ENCODE measurements at places on chromosomes 6 and 20. TPM values are rescaled to one million over a fixed set of nuclear protein-coding genes. Genes with fewer than 3 reads are reported as not detected.

The POM121L2 gene
- not detected for total RNA-seq

The TRIM15 gene
- not detected for total RNA-seq

The TGM3 gene
- not detected for total RNA-seq

The MCM9 gene
- total RNA-seq: 18.0 TPM

GRCh38 chr6:1076531-1077459 is 235.1 kb upstream of the FOXQ1 start:
- H3K36me3 ChIP-seq: peaks cover 3% of the 10 kb centered on the region
- H3K4me3 ChIP-seq: no peak overlapping the region
- H3K4me1 ChIP-seq: peaks cover 1% of the 10 kb centered on the region
- H3K27ac ChIP-seq: no peak overlapping the region
- H3K27me3 ChIP-seq: no peaks in the 10 kb centered on the region

GRCh38 chr6:55064711-55065420 is 109.4 kb upstream of the HCRTR2 start:
- DNase-seq: no peak
- no peaks in the 10 kb centered on the region for H3K4me1 ChIP-seq
- H3K4me3 ChIP-seq: no peak overlapping the region
- no peaks in the 10 kb centered on the region for H3K27me3 ChIP-seq
- H3K36me3 ChIP-seq: no peaks in the 10 kb centered on the region

GRCh38 chr6:119162134-119162775 is 83.8 kb upstream of the FAM184A start:
- H3K36me3 ChIP-seq: no peaks in the 10 kb centered on the region
- no peak for DNase-seq
- peaks cover 6% of the 10 kb centered on the region for H3K4me1 ChIP-seq
- no peaks in the 10 kb centered on the region for H3K27me3 ChIP-seq
- H3K4me3 ChIP-seq: no peak overlapping the region

GRCh38 chr6:121881974-121882667 is 446.7 kb downstream of the GJA1 start:
- peaks cover 10% of the 10 kb centered on the region for H3K4me1 ChIP-seq
- no peaks in the 10 kb centered on the region for H3K27me3 ChIP-seq

DNA sequence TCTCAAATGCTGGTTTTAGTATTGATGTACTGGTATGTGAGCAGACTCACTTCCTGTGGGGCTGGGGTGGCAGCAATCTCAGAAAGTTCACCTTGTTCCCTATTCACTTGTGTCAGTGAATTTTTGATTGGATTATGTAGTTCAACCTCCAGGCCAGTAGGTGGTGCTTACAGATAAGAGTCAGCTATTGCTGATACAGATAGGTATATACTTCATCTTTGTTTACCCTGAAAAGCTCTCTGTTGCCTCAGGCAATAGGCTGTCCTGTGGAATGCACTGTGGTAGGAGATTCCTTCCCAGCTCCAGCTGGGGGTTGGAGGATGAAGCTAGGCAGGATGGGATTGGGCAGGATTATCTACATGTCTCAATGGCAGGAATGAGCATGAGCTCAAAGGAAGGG is 851.2 kb upstream of the EYS start:
- peaks cover 11% of the 10 kb centered on the region for H3K36me3 ChIP-seq
- no peak for DNase-seq
- H3K4me3 ChIP-seq: no peak overlapping the region
- H3K27ac ChIP-seq: no peak overlapping the region

DNA sequence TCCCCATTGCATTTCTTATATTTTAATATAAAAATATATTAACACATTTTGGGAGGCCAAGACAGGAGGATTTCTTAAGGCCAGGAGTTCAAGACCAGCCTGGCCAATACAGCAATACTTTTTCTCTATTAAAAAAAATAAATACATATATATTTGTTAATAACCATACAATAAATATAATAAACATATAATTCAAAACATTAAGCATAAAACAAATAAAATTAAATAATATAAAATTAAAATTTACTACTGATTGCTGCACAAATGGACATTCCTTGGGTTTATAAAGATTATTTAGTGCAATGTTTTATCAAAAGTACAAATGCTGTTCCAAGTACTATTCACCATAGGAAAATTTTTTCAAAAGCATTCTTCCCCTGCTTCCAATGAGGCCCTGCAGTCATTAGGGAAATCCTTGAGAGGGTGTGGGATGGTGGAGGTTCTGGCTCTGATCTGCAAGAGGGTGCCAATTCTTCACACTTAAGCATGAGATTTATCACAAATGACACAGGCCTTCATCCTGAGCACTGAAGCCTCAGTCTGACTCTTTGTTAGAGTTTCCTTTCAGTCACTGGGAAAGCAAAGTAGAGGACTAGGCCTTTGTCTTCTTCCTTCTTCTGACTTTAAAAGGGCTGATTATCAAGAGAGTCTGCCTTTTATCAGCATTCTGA is 596.7 kb downstream of the EPM2A start:
- H3K4me1 ChIP-seq: peaks cover 19% of the 10 kb centered on the region
- peak overlapping the region; percentile 95 for H3K27ac ChIP-seq
- no peaks in the 10 kb centered on the region for H3K36me3 ChIP-seq
- peak overlapping the region; percentile 26 for H3K4me3 ChIP-seq
- no peak for DNase-seq
- no peaks in the 10 kb centered on the region for H3K27me3 ChIP-seq
